Activated CD4-positive, CD25-positive, alpha-beta regulatory T cell treated with anti-CD3 and anti-CD28 coated beads, Interleukin-2, amount 50 U/mL, for 72 hours (primary cell): ENCODE measurements at places on chromosomes 1 and 21.

- DNase-seq, result no peak
Measured at GRCh38 chr1:91791103-91791502, 94.8 kb downstream of the TGFBR3 start.

GRCh38 chr21:44658913-44659595 is 1.3 kb downstream of the KRTAP12-3 start:
- no peak for DNase-seq

- no peak for DNase-seq
Measured at GRCh38 chr1:161838362-161838761, 72.2 kb downstream of the ATF6 start.

DNA sequence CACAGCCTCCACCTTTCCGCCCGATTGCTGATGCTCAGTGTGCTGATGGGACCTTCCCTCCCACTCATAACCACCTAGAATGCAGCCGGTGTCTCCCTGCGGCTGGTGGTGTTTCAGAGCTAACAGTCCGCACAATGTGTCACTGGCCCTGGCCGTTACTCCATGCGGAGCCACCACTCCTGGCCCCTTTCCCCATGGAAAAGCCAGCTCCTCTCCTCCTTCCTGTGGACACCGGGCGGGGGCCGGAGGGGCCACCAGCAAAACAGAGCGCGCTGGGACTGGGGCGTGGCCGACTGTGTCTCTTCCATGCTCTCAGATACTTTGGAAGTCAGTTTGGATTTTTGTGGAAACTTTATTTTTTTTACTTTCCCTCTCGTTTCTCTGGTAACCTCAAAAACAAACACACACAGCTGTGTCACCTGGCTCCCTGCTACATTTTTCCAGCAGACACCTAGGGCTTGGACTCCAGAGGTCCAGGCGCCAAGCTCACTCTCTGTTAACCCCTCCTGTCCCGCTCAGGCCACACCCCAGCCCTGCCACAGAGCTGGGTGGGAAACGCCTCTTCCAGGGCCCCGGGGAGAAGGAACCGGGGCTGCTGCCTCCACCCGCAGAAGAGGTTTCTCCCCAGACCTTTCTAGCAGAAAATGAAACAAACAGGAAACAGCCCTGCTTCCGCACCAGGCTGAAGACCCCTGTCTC is 32.5 kb upstream of the COL6A2 start:
- no peak for DNase-seq

GRCh38 chr1:209723756-209724693 is 19.4 kb downstream of the HSD11B1 start:
- no peak for DNase-seq

GRCh38 chr1:13642306-13643004 is 57.5 kb upstream of the PRDM2 start:
- no peak for DNase-seq

- no peak for DNase-seq
Measured at GRCh38 chr1:76921590-76921989, 54.3 kb downstream of the ST6GALNAC5 start.

DNA sequence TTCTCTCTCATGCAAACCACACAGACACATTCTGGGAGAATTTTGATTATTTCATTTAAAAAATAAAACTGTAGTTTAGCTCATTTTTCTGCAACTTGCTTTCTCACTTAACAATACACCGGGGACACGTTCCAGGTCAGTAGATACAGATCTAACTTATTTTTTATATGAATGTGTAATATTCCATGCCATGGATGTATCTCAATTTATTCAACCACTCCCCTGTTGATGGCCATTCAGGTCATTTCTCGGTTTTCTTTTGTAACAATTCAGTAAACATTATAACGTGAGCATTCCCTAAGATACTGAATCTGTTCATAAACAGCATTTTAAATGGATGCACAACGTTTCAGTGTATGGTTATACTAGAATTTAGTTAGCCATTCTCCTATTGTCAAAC is 64.7 kb downstream of the CSMD2 start:
- DNase-seq, result no peak

DNA sequence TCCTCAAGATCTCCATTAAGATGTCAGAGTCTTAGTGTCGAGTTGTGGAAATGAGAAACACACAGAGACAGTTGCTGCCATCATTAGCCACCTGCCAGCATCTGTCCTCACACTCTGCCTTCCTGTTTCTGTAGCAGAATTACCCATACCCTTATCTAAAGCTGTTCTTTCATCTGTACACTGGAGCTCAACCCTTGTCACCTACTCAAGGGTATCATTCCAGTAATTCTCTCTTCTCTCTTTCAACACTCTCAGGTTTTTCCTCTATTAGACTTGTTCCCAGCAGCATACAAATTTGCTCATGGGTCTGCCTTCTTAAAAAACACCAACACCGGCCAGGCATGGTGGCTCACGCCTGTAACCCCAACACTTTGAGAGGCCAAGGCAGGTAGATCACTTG is 27.4 kb upstream of the RNF2 start:
- no peak for DNase-seq

DNA sequence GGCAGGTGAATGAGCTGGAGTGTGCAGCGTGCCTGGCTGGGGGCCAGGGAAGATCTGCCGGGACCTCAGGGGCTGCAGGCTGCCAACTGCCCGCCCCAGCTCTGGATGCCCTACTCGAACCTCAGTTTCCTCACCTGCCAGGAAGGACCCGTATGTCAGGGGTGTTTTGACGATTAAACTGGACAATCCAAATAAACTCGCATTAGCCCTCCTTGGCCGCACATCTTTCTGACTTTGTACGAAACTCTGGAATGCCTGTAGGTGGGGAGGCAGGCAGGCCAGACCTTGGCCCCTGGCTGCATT is 8.3 kb upstream of the ZNF669 start:
- no peak for DNase-seq

GRCh38 chr1:208499026-208499425 is 254.8 kb upstream of the PLXNA2 start:
- DNase-seq, result no peak

- no peak for DNase-seq
Measured at GRCh38 chr1:200706111-200706814, 32.4 kb upstream of the CAMSAP2 start.

- no peak for DNase-seq
Measured at GRCh38 chr1:182392050-182393028, 749 bp upstream of the GLUL start.

DNA sequence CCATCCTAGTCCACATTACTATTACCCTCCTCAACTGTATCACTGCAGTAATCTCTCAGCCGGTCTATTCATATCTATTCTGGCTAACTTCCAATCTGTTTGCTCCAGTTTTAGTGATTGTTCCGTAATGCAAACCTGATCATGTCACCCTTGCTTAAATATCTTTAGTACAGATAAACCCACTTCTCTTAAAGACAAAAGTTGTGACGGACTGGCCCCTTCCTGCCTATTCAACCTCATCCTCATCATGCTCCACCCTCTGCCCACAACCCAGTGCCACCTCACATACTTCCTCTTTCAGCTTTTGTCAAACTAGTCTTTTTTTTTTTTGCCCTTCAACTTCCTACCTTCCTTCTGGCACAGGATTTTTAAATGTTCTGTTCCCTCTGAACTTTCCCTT is 2.8 kb upstream of the C1orf162 start:
- DNase-seq, result peak; percentile 51

DNA sequence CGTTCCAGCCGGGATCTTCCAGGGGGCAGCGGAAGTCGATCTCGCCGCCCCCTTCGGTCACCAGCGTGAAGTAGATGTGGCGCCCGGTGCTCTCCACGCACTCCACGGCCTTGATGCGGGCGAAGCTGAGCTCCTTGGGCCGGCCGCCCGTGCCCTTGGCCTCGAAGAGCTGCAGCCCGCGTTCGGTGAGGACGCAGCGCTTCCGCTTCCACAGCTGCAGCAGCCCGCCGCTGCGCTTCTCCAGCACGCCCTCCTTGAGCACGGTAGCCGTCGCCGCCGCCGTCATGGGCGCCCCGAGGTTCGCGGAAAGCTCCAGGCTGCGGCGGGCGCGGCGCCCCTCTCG is 516 bp downstream of the PHLDA3 start:
- no peak for DNase-seq

DNA sequence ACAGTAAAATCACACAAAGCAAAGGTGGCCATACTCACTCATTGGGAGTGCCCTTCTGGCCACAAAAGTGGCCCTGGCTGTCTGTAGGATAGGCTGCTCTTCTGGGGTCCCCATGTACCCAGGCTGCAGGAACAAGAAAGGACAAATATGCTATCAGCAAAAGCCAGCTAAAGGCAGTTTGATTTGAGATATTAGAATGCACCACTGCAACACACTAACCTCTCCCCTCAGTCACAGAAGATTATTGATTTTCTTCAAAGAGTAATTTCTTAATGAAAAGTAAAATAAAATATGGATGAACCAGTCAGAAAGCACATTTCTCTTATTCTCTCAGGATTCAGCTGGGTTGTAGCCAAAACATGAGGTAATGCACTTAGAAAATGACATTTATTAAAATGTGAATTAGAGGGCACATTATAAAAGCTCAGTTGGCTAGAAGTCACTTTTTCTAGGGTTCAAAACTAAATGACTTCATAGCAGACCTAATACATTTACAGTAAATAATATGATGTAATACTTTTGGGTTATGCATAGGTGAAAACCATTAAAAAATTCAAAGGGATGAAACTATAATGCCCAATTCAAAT is 140.8 kb downstream of the LHX8 start:
- no peak for DNase-seq

- DNase-seq, result no peak
Measured at GRCh38 chr1:193549081-193549480, 362.7 kb upstream of the B3GALT2 start.
